Urinary bladder (tissue), 4 donors: ENCODE measurements at places on chromosomes 3 and 15.

DNA sequence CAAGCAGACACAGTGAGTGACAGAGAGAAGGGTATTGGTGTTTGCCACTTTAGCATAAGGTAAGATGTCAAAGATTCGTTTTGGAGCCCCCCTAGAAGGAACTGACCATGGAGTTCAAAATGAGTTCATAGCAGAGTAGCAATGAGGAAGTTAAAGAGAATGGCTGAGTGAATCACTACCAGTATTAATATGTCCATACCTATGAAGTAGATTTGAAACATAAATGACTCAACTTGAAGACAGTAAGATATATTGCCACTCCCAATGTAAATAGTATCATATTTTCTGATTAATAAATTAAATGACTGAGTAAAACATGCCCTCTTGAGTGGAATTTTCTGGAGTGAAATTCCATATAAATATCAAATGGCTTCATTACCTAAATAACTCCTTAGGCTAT lies 675.1 kb downstream of the NLGN1 start:
- no peak for DNase-seq

GRCh38 chr3:67118635-67119034 lies 120.5 kb downstream of the KBTBD8 start:
- no peak for DNase-seq

GRCh38 chr3:51270559-51270958 lies 114.5 kb upstream of the MANF start:
- DNase-seq: no peak

GRCh38 chr15:57586661-57587424 lies 4.9 kb upstream of the MYZAP start:
- no peak for DNase-seq

DNA sequence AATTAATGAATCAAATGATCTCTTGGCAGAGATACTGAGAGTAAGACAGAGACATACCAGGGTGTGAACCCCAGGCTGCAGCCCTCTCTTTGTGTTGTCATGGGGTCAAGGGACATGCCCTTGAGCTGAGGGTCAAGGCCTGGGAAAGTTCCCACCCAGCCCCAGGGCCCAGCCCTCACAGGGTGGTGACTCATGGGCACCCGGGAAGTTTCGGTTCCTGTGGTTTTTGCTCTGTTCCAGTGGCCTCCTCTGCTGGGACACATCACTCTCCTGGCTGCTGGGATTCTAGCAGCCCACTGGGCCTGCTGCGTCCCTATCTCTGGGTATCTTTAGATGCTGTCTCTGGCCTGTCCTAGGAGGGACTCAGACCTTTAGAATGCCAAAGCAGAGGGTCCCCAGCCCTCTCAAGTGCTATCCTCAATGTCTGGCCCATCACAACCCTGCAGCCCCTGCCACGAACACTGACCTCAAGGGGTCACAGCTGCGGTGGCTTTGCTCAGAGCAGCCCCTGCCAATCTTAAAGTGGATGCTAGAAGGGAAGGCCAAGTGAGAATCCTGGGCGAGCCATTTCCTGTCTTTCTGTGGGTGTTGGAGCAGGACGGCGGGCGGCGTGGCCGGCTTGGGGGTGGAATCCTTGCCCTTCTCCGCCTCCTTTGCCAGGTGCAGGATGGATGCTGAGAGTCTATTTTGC lies 148.4 kb upstream of the TLE3 start:
- no peak for DNase-seq

GRCh38 chr15:101481381-101481705 lies 8.2 kb downstream of the PCSK6 start:
- DNase-seq: no peak

GRCh38 chr3:165884518-165884917 lies 47.3 kb upstream of the BCHE start:
- no peak for DNase-seq

- no peak for DNase-seq
Observed at GRCh38 chr15:72614810-72615532, 39.5 kb upstream of the GOLGA6B start.

GRCh38 chr3:17733768-17734167 lies 8.7 kb downstream of the TBC1D5 start:
- DNase-seq: no peak

DNA sequence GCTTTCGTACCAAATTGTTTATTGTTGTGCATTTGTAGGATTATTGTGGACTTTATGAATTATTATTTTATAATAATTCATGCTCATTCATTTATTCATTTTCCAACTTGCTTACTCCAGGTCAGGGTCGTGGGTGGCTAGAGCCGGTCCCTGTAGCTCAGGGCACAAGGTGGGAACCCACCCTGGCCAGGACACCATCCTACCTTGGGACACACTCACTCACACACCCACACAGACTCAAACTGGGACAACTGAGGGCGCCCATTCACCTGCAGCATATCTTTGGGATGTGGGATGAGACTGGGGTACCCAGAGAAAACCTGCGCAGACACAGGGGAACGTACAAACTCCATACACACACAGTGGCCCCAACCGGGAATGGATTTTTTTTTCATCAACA lies 40.6 kb downstream of the SSUH2 start:
- DNase-seq: no peak

DNA sequence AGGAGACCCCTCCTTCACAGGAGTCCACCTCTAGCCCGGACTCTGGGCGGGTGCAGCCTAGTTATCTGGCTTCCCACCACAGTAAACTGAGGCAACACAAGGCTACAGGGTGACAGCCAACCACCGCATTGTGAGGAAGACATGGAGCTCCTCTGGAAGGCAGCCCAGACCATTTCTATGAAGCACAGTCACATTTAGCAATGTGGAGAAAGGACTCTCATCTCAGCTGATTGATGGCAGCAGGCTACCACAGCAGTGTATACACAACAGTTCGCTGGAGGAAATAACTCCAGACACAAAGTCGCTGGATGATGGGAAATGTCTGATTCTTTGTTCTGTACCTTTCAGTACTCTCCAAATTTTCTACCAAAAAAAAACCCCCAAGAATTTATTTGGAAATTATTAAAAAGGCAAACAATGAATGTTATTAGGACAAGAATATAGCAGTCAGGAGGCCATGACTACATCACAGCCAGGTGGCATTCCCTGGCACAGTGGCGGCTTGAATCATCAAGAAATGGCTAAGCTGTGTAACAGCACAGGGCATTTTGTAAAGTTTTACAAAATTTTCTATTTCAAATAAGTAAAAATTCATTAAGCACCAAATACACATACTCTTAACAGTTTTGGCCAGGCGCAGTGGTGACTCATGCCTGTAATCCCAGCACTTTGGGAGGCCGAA lies 40.1 kb downstream of the FAN1 start:
- DNase-seq: no peak

GRCh38 chr15:49313650-49314049 lies 109.4 kb upstream of the FGF7 start:
- no peak for DNase-seq

- no peak for DNase-seq
Observed at GRCh38 chr15:79195802-79196201, 86.7 kb upstream of the ANKRD34C start.

DNA sequence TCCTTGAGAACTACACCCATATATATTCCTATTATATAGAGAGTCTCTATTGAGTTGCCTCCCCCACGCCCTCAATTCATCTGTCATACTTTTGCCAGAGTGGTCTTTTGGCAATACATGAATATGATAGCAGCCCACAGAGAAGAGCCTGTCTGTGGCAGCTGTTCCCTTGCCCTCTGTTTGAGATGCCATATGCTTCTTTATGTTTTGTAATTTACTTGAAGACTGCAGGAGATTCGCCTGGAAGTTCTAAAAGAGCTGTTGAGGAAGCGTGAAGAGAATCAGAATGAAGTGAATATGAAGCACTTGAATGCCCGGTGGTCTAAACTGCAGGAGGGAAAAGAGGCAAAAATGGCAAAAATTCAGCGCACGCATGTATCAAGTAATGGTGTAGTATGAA lies 27.2 kb downstream of the CFAP91 start:
- DNase-seq: no peak

DNA sequence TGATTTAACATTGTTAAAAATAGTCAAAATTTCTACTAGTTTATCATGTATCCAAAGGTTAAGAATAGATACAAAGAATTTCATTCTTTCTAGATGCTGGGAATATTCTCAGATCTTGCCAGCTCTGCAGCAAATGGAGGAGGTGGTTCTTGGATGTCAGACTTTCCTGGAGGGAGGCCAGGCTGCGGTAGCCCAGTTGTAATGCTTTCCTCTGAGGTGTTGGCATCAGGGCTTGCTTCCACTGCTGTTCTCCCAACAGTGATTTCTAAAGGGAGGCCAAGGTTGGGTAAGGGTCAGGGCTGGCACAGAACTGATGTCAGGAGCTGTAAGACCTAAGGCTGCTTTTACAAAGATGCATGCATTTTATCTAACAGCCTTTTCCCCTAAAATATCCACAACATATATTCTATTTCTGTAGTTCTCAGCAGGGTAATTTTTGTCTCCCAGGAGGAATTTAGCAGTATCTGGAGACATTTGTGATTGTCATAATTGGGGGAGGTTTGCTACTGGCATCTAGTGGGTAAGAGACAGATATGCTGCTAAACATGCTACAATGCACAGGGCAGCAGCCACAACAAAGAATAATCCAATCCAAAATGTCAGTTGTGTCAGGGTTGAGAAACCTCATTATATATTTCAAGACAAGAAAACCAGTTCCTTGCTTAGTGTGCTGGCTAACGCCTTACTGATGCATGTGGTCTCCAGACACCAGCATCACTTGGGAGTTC lies 42.0 kb upstream of the SPTSSB start:
- no peak for DNase-seq

DNA sequence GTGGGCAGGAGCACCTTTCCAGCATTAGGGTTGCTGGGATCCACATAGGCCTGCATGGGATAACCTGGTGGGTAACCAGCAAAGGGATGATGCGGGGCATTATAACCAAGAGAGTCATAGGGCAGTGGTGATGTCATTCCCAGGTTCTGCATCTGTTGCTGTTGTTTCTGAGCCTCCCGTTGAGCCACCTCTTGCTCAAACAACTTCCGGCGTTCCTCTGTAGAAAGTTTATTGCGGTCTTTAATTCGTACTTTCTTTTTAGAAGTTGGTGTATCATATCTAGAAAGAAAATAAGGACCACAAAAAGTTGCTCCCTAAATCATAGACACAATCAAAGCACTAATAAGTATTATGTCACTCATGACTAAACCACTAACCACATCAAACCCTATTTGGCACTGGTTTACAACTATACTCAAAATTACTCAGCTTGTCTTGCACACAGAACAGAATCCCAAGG lies 77.8 kb downstream of the NBEAL2 start:
- DNase-seq: no peak

GRCh38 chr15:91752081-91752785 lies 101.3 kb upstream of the SLCO3A1 start:
- no peak for DNase-seq
